Activated gamma-delta T cell treated with Interleukin-2 at 50 U/mL for 16 hours (primary cell): ENCODE measurements at places on chromosomes 7 and 10.

DNA sequence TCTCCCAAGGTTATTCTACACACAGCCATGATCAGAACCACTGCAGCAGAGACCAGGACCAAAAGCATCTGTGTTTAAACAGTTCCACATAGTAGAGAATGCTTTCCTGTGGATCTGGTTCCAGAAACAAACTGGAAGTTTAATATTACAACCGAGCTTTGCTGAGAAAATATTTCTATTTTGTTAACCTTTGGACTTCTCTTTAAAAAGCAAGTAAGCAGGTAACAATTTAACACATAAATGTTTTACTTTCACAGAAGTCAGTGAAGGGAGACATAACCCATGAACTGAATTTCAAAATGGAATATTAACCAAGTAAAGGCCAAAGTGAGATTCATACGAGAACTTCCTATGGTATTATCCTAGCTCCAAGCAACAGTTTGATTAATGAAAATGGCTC, 98.6 kb upstream of the PHYHIPL start:
- DNase-seq = no peak

DNA sequence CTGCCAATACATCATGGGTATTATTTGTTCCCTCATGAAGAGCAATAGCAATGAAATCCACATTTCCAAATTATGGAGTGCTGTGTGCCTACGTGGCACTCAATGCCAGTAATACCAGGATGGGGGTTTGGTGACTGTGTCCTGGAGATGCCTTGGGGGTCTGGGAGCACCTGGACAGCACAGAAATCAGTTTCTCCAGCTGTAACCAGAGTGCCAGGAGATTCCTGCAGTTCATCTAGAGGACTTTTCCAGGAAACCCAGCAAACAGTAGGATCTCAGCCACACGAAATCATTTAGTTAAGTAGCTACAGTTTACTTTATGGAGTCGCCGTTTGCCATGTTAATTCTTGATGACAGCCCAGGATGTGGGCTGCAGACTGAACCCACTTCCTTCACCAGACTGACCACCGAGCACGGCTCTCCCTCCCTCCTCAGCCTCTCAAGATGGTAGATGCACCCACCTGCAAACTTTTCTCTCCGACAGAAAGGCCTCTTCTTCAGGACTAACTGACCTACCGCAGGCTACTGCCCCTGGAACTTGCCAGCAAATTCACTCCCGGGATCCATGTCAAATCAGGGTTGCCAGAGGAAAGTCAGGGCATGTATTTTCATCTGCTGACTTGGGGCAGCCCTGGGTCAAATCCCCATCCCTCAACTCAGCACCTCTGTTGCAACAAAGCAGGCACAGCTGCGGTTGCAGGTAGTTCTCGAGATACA, 30.3 kb downstream of the MKI67 start:
- DNase-seq = no peak

- DNase-seq = no peak
These were observed 28.2 kb downstream of the COL1A2 start for GRCh38 chr7:94422827-94423460.

DNA sequence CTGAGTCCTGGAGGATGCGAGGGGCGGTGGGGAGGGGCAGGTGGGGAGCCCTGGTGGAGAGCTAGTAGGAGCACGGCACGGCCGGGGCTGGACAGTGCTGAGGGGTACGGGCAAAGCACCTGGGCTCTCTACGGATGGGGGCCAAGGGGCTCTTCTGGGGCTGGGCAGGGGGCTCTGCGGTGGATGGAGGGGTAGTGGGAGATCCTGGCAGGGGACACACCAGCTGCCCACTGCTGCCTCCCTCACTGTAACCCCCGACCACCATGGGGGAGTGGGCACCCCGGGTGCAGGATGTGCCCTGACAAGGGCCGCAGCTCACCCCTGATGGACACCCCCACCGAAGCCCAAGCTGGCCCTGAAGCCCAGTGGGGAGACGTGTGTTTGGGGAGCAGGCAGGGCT, 203.3 kb downstream of the ELFN1 start:
- DNase-seq = no peak

DNA sequence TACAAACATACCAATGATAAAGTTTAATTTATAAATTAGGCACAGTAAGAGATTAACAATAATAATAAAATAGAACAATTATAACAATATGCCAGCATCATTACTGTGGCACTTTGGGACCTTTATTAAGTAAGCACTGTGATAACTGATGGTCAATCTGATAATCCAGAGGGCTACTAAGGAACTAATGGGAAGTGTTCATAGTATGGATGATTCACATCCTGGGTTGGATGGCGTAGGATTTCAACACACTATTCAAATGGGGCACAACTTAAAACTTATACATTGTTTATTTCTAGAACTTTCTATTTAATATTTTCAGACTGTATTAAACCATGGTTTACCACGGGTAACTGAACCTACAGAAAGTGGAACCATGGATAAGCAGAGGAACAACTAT, 90.8 kb downstream of the KIF20B start:
- no peak for DNase-seq

DNA sequence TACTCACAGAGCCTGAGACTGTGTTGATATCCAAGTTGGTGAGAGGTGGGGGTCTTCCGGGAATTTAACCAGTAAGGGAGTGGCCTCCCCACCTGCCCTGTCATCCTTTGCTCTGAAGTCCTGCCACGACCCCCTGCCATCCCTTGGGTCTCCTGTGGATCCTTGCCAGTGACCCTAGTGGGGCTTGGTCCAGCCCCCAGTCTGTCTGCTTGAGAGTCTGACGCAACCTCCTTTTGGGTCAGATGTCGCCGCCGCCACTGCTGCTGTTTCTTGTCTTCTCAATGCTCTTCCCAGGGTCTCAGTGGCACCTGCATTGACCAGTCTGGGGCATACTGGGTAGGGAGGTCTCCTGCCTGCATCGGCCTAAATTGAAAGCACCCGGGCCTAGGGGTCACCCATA, 28.8 kb downstream of the PAX2 start:
- no peak for DNase-seq

- DNase-seq = no peak
These were observed 131.0 kb downstream of the PLXDC2 start for GRCh38 chr10:19947215-19947614.

- no peak for DNase-seq
These were observed 3.4 kb upstream of the MLLT10 start for GRCh38 chr10:21530641-21531040.

GRCh38 chr10:117544004-117544701, 1.6 kb downstream of the EMX2 start:
- DNase-seq = no peak

- DNase-seq = no peak
These were observed 464.0 kb downstream of the INHBA start for GRCh38 chr7:41238851-41239331.

DNA sequence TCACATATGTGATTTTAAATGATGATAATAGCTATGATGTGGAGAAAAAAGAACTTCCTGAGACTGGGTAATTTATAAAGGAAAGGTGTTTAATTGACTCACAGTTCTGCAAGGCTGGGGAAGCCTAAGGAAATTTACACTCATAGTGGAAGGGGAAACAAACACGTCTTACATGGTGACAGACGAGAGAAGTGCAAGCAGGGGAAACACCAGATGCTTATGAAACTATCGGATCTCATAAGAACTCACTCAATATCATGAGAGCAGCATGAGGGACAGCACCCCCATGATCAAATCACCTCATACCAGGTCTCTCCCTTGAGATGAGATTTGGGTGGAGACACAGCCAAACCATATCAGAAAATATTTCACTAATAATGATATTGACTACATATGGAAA, 4.1 kb upstream of the LIPN start:
- no peak for DNase-seq

GRCh38 chr7:106613848-106614560, 47.0 kb downstream of the CCDC71L start:
- DNase-seq = no peak

DNA sequence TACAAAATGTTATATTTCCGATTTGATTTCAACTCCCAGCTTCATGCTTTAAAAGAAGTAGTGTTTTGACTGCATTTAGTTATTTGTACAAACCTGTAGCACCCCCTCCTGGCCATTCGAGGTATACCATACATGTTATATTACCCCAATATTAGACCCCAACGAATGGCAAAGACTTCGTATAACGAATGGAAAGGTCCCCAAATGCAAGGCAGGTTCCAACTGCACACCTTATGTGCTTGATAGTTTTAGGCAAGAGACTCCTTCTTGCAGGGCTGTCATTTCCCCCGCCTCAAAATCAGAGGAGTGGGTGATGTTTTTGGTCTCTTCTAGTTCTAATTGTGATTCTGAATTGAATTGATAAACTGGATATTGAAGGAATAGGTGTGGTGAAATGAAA, 101.1 kb upstream of the TARP start:
- DNase-seq = peak; percentile 77

DNA sequence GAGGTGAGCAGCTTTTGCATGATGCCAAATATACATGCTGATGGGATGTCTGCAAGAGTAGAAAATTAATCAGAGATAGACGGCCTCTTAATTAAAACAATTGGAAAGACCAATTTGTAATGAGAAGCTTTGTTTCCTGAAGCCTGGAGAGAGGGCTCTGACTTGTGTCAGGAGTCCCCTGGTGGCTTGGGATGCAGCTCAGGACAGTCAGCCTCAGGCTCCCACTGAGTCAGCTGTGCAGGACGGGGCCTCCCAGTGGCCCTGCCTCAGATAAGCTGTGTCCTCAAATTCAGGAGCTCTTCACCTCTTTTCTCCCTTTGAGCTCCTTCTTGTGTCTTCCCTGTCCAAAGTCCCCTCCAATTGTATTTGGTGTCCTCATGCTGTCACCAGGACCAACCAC, 438.9 kb upstream of the PODXL start:
- no peak for DNase-seq

GRCh38 chr7:26034391-26034790, 117.6 kb upstream of the NFE2L3 start:
- no peak for DNase-seq

GRCh38 chr7:84981055-84981976, 205.5 kb downstream of the SEMA3D start:
- DNase-seq = no peak

- no peak for DNase-seq
These were observed 10.9 kb downstream of the TAS2R60 start for GRCh38 chr7:143454091-143454680.

- DNase-seq = no peak
These were observed 22.8 kb downstream of the CFAP46 start for GRCh38 chr10:132919374-132920100.

DNA sequence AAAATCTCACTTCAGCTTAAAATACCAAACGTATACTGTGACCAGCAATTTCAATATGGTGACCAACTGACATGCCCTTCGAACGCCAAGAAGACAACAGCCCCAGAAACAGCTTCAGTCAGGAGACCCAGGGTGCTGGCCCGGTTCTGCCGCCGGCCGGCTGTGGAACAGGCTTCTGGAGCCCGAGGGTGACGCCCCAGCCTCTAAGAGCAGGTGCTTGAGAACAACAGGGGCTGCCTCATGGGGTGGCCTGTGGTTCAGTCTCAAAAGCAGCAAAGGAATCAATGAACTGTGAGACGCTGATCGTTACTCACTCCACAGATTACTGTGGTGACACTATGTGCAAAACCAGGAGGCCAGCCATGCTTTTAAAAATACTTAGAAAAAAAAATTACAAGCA, 17.3 kb downstream of the GPER1 start:
- DNase-seq = no peak

- no peak for DNase-seq
These were observed 276.2 kb downstream of the FGFR2 start for GRCh38 chr10:121322046-121322445.

GRCh38 chr10:17235136-17235535, 7.1 kb downstream of the VIM start:
- DNase-seq = no peak

DNA sequence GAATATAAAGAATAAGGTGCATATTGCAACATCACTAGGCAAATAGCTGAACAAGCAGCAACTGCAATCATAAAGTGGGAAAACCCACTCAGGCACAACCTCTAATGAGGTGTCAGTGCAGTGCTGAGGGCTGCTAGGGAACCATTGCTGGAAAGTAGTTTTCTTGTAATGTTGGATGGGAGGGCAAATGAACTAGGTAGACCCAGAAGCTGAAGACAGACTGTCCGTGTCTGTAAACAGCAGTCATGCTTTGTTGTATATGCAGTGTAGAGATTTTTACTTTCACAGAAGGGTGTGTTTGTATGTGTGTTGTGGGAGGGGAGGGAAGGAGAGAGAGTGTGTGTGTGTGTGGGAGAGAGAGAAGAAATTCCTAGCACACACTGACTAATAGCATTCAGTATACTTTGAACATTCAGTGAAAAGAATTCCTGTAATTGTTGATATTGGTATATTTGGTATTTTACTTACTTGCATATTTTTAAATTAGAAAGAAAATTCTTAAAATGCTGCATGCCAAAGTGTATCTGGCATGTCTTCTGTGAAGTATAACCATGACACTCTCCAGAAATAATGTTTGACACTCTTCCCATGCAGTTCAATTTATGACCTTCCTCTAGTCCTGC, 28.8 kb downstream of the ITGB8 start:
- no peak for DNase-seq

GRCh38 chr7:94955807-94956206, 48.4 kb downstream of the PPP1R9A start:
- no peak for DNase-seq

- no peak for DNase-seq
These were observed 77.2 kb downstream of the C7orf25 start for GRCh38 chr7:42834676-42835075.

DNA sequence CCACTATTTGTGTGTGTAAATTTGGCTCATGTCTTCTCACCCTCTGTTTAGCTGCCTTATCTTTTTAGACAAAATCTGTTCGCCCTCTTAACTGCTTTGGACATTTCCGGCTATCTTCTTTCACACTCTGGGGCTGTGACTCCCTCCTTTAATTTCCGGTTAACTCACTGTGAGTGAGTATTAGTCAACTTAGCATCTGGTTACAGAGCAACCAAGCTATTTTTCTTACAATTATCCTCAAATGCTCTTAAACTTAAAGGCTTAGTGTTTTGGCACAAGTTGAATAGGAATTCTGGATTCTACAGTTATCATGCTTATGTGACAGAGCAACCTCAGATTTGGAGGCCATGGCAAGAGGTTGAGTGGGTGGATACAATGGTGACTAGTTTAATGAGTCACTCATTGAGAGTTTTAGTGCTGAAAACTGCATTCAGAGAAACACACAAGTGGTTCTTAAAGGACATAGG, 177.6 kb upstream of the SEMA3A start:
- no peak for DNase-seq

- no peak for DNase-seq
These were observed 7.1 kb upstream of the RBM20 start for GRCh38 chr10:110636932-110637557.

GRCh38 chr7:139183251-139183650, 47.8 kb upstream of the UBN2 start:
- no peak for DNase-seq

DNA sequence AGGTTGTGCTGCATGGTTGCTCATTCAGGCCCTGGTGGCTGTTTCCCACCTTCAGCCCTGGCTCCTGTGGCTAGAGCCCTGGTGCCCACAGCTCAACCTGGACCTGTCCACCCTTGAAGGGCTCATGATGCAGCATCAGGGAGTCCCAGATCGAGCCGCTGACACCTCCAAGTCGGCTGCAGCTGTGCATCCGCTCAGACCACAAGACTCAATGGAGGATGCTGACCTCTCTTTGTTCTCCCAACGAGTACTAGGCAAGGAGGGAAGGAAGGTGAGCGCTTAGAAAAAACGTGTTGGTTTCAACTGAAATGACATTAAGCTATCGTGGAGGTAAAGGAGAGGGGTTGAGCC, 9.5 kb upstream of the C10orf95 start:
- DNase-seq = no peak
